ENCODE measurements at places on chromosomes 2 and 18.
A peak's percentile ranks its signal among the peaks of the same experiment; 100 is the strongest.

- no peak for DNase-seq
These were observed 67.0 kb upstream of the LYPD6B start for GRCh38 chr2:148971547-148971946.

- DNase-seq = no peak
These were observed 263.4 kb downstream of the PDE11A start for GRCh38 chr2:177808984-177809809.

DNA sequence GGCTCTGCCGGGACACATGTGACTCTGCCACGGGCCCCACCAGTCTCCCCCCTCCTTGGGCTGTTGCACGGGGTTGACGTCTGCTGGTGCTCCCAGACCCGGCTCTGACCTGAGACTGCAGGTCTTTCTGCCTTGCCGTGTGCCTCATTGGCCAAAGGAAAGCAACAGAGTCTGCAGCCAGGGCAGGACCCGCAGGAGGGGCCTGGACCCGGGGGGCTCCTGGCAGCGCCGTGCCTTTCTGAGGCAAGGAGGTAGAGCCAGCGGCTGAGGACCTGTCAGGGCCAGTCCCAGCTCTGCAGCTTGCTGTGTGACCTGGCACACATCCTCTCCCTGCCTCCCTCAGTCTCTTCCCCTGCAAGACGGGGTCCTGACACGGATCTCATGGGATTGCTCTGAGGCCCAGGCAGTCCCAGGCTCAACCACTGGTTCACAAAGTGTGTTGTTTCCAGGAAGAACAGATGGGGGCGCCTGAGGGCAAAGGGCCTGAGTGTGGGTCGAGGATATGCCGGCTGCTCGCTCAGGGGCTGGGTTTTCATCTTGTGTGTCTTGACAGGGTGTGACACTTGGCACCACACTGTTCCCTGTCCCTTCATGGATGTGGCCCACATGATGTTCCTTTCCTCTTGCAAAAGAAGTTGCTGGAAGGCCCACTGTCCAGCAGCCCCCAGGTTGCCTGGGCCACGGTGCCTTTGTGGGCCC is 9.0 kb downstream of the CAPN10 start:
- no peak for DNase-seq

DNA sequence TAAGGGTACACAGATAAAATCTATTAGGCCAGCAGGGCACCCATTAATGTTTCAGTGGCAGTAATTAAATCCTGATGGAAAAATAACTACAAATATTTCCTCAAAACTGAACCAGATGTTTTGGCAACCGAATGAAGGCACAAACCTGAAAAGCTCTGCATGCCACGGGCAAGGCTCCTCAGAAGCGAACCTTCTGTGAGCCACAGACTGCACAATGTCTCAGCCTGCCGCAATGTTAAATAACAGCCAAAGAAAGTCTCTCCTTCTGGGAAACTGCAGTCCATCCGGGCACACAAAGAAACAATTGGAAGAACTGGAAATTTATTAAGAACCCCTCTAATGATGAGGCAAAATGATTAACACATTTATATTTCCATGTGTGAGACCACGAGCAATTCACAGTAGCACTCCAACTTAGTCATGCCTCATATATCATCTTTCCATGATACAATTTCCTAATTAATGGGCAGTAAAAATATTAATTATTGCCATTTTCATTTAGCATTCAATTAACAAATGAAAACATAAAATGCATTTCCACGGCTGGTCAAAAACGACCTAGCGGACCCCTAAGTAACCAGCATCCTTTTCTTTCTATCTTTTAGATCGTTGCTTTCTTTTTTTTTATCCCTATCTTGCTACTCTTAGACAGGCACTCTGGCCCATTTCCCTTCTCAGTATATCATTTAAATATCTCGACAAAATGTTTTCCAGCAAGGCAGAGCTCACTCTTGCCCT is 237.5 kb downstream of the EPHA4 start:
- no peak for DNase-seq

- DNase-seq = no peak
These were observed 235.4 kb downstream of the ATAD2B start for GRCh38 chr2:23691565-23691964.

GRCh38 chr2:98088261-98088660 is 1.3 kb downstream of the VWA3B start:
- no peak for DNase-seq

DNA sequence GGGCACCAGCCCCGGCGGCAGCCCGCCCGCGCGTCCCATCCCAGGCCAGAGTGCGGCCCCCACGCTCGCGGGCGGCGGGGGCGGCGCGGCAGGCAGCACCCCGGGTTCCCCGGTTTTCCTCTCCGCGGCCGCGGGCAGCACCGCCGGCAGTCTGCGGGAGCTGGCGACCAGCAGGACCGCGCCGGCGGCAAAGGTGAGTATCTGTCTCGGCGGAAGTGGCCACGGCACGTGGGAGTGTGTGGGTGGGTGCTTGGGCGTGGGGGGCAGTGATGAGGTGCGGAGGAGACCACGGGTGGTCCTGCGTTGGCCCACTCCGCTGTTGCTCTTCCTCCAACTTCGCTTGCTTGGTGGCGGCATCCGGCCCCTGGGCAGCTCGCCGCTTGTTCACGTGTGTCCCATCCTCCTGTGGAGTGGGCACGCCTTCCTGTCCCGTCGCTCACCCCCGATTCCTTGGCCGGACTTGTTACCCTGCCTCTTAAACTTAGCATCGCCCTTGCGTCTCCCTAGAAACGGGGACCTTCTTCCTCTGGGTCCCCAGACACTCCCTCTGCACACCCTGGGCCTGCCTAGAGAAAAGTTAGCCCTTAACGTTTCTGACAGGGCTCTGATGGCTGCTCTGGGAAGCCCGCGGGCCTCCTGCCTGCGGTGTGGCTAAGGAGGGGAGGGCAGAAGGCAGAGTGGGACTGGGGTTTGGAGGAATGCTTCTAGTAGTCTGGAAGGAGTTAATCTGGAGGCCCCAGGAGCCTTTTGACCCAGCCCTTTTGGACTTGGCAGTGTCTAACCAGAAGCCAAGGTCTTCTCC is 1.1 kb downstream of the SH3RF3 start:
- no peak for DNase-seq

DNA sequence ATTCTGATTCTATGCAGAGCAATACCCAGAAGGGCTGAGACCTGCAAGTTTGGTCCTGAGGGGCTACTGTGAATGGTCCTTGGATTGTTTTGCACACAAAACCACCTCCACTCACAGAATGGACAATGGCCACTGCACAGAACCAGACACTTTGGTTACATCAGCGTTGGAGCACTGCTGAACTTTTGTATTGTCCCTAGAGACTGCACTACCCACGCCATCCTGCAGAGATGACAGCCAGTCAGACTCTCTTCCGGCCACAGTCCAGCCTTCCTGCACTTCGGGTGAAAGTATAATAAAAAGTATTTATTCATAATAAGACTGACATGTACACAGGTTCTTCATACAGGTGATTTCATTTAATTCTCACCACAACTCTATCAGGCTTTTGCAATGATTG is 35.7 kb downstream of the CELF4 start:
- no peak for DNase-seq

DNA sequence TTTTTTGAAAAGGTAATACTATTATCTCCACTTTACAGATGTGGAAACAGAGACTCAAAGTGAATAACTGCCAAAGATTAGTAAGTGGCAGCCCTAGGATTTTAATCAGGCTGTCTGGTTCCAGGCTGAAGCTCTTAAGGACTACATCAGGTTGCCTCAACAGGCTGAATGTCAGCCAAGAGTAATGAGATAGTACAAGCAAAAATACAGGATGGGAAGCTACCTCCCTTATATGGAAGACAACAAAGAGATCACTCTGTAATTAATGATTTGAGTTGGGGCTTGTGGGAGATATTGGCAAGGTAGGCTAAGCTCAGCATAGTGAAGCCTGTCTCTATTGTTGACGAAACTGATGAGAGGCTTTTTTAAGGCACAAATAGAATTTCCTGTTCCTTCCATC is 323.1 kb downstream of the KCNJ3 start:
- no peak for DNase-seq

GRCh38 chr2:28452534-28453081 is 43.3 kb upstream of the PLB1 start:
- peak; percentile 50 for DNase-seq

GRCh38 chr18:22408059-22408458 is 9.7 kb downstream of the CTAGE1 start:
- no peak for DNase-seq

DNA sequence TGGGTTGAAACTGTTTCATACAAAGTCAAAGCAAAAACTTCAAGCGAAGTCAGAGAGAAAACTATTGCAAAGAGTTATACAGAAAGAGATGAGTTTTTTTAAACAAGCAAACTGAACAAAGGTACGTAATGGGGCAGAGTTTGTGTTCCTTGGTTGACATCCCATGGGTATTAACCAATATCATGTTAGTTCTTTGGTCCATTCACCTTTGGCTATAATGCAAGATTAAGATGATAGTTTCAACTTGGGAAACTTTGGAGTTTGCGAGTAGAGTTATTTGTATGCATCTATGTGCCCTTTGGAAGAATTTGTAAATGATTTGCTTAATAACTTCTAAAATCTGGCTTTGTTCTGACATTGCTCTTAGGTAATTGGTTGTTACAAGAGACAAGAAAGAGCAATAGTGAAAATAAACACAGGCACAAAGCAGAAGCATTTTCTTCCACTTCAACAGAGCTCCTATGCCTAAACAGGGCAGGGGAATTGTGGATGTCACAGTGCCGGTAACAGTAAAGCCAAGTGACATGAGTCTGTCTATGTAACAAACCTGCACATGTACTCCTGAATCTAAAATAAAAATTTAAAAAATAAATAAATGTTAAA is 936.1 kb downstream of the SUCLG1 start:
- DNase-seq = no peak

GRCh38 chr18:26656944-26657536 is 108.7 kb upstream of the KCTD1 start:
- DNase-seq = no peak

- no peak for DNase-seq
These were observed 3.0 kb upstream of the INPP1 start for GRCh38 chr2:190340369-190340768.

- DNase-seq = no peak
These were observed 468.1 kb upstream of the MYT1L start for GRCh38 chr2:2799151-2799697.

GRCh38 chr18:75538727-75539126 is 111.2 kb upstream of the SMIM21 start:
- no peak for DNase-seq

- no peak for DNase-seq
These were observed 58.6 kb upstream of the VRK2 start for GRCh38 chr2:57987835-57988573.

DNA sequence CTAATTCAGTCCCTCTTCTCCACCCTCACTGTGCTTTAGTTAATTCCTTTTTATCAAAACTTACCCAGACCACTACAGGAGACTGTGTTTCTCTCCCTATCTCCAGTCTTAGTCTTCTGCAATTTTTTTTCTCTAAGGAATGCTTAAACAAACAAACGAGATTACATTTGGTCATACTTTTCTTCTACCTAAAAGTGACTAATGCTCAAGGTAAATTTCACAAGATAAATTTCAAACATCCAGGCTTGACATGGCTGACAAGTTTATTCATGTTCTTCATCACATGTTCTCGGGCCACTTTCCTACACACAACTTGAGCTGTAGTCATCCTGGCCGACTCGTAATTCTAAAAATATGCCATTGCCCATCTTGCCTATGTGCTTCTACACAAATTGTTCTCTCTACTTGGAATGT is 23.2 kb upstream of the ACSL3 start:
- DNase-seq = no peak

DNA sequence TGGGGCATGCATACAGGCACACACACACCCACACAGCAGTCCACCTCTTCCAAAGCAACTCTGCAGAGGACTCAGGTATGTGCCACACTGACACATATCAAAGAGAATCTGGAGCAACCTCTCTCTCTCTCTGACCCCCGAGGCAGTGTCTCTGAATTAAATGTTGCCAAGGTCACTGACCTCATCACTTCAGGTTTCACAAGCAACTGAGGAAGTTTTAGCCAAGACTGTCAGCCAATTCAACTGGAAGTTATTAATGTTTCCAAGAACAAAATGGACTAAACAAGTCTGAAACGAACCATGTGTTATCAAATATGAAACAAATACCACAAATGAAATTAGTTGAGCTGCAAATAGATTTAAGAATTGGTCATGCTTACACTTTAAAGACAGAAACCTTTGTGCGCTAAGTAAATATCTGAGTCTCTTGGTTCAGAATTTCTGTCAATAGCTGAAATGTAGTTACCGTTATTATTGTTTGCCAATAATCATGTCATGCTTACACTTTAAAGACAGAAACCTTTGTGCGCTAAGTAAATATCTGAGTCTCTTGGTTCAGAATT is 86.1 kb downstream of the SLC25A12 start:
- no peak for DNase-seq

- no peak for DNase-seq
These were observed 10.5 kb upstream of the TMSB10 start for GRCh38 chr2:84894758-84895520.

DNA sequence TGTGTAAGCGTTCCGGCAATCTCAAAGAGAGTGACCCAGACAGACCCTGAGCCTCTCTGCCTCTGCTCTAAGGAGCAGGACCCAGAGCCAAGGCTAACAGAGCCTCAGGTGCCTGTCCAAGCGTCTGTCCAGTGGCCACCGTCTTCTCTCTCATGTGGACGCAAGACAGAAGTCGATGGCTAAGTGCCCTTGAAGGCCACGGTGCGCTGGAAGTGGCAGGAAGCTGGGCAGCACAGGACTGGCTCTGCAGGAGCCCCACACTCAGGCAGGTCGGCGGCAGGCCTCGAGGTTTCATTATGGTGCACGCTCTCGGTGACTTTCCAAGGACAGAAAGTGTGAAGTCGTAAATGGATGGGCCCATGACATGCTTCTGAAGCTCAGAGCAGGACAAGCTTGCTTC is 49.1 kb downstream of the HDAC4 start:
- no peak for DNase-seq

- no peak for DNase-seq
These were observed 5.6 kb upstream of the EML4 start for GRCh38 chr2:42163444-42164045.

- no peak for DNase-seq
These were observed 53.1 kb downstream of the HPCAL1 start for GRCh38 chr2:10355471-10356438.

GRCh38 chr2:238467792-238468191 is 41.1 kb downstream of the ASB1 start:
- no peak for DNase-seq

- DNase-seq = no peak
These were observed 151.5 kb upstream of the PKDCC start for GRCh38 chr2:41896186-41896846.

GRCh38 chr18:73979742-73980141 is 167.9 kb downstream of the FBXO15 start:
- DNase-seq = no peak

DNA sequence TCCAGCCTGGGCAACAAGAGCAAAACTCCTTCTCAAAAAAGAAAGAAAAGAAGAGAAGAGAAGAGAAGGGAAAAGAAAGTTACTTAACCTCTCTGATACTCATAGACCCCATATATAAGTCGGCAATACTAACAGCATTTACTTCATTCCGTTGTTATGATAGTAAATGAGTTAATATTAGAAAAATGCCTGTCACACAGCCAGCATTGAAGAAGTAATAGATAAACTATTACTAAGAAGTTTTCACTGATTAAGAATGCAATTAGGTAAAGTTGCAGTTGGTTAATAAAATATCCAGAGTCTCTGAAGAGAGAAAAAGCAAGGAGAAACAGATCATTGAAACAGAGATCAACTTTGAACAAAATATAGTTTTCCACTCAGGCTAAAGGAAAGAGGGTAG is 161.3 kb upstream of the UBE2E3 start:
- DNase-seq = no peak

GRCh38 chr2:11133238-11133935 is 21.9 kb upstream of the SLC66A3 start:
- DNase-seq = no peak
